ENCODE measurements at places on chromosomes 2 and 18. TPM values are rescaled to one million over a fixed set of nuclear protein-coding genes. Genes with fewer than 3 reads are reported as not detected.

Gene SPP2
- not detected for total RNA-seq

Gene KIF5C
- total RNA-seq, result 0.07 TPM

Gene SOCS6
- 18.7 TPM for total RNA-seq

Gene UGT1A10
- total RNA-seq, result not detected

Gene PCARE
- not detected for total RNA-seq

Gene PECR
- total RNA-seq, result 8.6 TPM

Gene UPP2
- not detected for total RNA-seq

Gene WNT10A
- 2.8 TPM for total RNA-seq

Gene DNAJC10
- 119 TPM for total RNA-seq

Gene C2orf81
- 1.5 TPM for total RNA-seq

Gene AKAIN1
- not detected for total RNA-seq

Gene FEV
- total RNA-seq, result not detected

Gene CNTNAP5
- not detected for total RNA-seq

Gene IL36B
- total RNA-seq, result not detected

Gene SPATA3
- total RNA-seq, result not detected

Gene ST8SIA3
- total RNA-seq, result not detected

Gene MPHOSPH10
- 23.1 TPM for total RNA-seq

Gene SRD5A2
- not detected for total RNA-seq

Gene POMC
- 0.39 TPM for total RNA-seq

Gene POTEF
- total RNA-seq, result not detected

Gene COLEC11
- total RNA-seq, result not detected

Gene EMX1
- total RNA-seq, result not detected

Gene KCNG2
- not detected for total RNA-seq

Gene PTPRN
- total RNA-seq, result not detected

Gene RAPGEF4
- 1.1 TPM for total RNA-seq

Gene TLX2
- total RNA-seq, result not detected

Gene ADCYAP1
- total RNA-seq, result not detected

Gene GAREM1
- 2.3 TPM for total RNA-seq

Gene STK39
- total RNA-seq, result 29.7 TPM

Gene PTH2R
- not detected for total RNA-seq

Gene RFTN2
- not detected for total RNA-seq

Gene UNC80
- total RNA-seq, result under 0.01 TPM

Gene CD207
- total RNA-seq, result not detected

Gene LRRC30
- total RNA-seq, result not detected

Gene HOXD13
- total RNA-seq, result not detected

Gene TTC31
- total RNA-seq, result 19.4 TPM

Gene RFX8
- total RNA-seq, result not detected

Gene ACTG2
- 0.21 TPM for total RNA-seq

Gene MC5R
- not detected for total RNA-seq

Gene UGT1A4
- 0.34 TPM for total RNA-seq

Gene SERPINB3
- total RNA-seq, result 0.88 TPM

Gene CMPK2
- total RNA-seq, result 10.5 TPM

Gene NDC80
- total RNA-seq, result 34.1 TPM

Gene NT5C1B
- not detected for total RNA-seq

Gene ANKRD30B
- total RNA-seq, result not detected

Gene CDK5R2
- total RNA-seq, result not detected

Gene SLC4A5
- total RNA-seq, result 0.17 TPM

Gene TNFAIP6
- not detected for total RNA-seq

Gene MSH2
- total RNA-seq, result 38.3 TPM

Gene MTCL1
- 28.8 TPM for total RNA-seq

Gene RSAD2
- total RNA-seq, result 4.4 TPM

Gene CHRND
- total RNA-seq, result not detected

Gene PPM1G
- 128 TPM for total RNA-seq

Gene GAD1
- 1.4 TPM for total RNA-seq

Gene PLEK
- not detected for total RNA-seq
